ENCODE measurements at places on chromosomes 7 and 10.
A peak's percentile ranks its signal among the peaks of the same experiment; 100 is the strongest.

DNA sequence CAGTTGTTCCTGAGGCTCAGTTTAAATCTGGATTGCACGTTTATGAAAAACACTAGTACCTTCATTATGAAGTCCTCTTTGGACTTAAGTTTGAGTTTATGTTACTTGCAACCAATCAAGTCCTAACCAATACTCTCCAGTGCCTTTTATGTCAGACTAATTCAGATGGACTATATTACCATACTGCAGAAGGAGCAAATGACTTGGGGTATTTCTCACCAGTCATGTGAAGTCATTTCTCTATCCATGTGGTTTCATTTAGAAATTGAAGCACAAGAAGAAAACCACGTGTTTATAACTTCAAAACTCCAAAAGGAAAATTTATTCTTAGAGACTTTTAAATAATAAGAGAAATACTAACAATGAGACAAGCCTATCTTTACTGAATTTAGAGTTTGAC lies 201.6 kb downstream of the MBL2 start:
- DNase-seq, result no peak

- no peak for DNase-seq
Observed at GRCh38 chr10:15539262-15539661, 168.2 kb upstream of the FAM171A1 start.

DNA sequence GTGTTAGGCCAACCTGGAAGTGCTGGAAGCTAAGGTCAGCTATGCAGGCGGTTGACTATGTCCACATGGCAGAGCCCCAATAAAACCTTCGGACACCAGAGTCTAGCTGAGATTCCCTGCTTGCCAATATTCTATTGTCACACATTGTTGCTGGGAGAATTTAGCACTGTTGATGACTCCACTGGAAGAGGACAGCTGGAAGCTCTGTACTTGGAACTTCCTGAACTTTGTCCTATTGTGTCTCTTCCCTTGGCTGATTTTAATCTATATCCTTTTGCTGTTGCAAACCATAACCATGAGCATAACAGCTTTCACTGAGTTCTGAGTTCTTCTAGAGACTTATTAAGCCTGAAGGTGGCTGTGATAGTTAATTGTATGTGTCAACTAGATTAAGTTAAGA lies 12.0 kb downstream of the XRCC2 start:
- DNase-seq, result no peak

GRCh38 chr7:101363196-101363733 lies 590 bp downstream of the COL26A1 start:
- no peak for DNase-seq

- no peak for DNase-seq
Observed at GRCh38 chr10:95247200-95247880, 43.5 kb downstream of the PDLIM1 start.

DNA sequence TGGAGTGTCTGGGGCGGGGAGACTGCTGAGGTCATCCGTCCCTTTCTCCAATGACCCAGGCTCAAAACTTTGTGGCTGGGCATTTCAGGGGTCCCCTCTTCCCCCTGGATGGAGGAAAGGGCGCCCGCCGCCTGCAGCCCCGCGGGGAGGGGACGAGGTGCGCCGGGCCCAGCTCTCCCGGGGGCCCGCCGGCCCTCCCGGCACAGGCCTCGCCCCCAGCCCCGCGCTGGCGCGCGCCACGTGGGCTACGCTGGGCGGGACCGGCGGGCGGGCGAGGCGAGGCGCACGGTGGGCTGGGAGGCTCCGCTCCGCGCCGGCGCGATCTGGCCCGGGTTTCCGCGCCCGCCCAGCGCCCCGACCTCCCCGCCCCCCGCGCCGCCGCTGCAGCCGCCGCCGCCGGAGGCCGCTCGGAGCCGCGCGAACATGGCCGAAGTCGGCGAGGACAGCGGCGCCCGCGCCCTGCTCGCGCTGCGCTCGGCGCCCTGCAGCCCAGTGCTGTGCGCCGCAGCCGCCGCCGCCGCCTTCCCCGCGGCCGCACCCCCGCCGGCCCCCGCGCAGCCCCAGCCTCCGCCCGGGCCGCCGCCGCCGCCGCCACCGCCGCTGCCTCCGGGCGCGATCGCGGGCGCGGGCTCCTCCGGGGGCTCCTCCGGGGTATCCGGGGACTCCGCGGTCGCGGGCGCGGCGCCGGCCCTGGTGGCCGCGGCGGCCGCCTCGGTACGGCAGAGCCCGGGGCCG lies at the start of gene FOXK1:
Gene FOXK1, plus strand, starts transcription at position 410 of the 735 bp plus-strand sequence. Its CDS starts 14 bp downstream, at position 424.
- peak; percentile 71 for DNase-seq

GRCh38 chr10:110499796-110500514 lies 2.2 kb downstream of the DUSP5 start:
- DNase-seq, result no peak

DNA sequence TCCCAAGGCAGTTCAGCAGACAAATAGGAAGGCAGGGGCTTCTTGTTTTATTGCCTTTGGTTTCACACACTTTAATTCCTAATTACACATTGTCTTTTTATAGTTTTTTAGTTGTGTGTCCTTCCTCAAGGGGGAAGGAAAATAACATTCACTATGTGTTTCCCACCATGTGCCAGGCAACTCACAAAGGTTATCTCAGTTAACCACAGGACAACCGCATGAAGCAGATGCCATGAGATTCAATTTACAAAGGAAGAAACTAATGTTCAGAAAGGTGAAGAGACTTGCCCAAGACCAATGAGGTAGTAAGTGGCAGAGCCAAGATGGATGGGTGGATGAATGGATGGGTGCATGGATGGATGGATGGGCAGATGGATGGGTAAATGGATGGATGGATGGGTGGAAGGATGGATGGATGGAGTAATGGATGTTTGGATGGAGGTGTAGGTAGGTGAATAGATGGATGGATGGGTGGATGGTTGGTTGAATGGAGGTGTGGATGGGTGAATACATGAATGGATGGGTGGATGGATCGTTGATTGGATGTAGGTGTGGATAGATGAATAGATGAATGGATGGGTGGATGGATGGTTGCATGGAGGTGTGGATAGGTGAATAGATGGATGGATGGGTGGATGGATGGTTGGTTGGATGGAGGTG lies 77.9 kb downstream of the ARHGAP22 start:
- no peak for DNase-seq

DNA sequence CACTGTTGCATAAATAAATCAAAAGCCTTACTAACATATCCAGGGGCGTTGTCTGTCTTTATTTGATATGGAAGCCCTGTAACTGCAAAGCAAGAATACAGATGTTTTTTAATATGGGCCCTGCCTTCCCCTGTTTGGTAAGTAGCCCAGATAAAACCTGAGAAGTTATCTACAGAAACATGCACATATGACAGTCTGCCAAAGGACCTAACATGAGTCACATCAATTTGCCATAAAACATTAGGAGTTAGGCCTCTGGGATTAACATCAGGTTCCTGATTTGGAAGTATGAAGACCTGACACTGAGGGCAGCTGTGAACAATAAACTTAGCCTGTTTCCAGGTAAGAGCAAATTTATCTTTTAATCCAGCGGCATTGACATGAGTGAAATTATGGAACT lies 1588.8 kb downstream of the REEP3 start:
- DNase-seq, result no peak

GRCh38 chr7:128705891-128706333 lies 33.2 kb upstream of the CALU start:
- DNase-seq, result no peak

- DNase-seq, result no peak
Observed at GRCh38 chr7:117871401-117871777, 1.9 kb downstream of the CTTNBP2 start.

- no peak for DNase-seq
Observed at GRCh38 chr10:37856881-37857286, 526 bp downstream of the ZNF248 start.

- DNase-seq, result no peak
Observed at GRCh38 chr10:91551856-91552255, 81.0 kb downstream of the PPP1R3C start.

DNA sequence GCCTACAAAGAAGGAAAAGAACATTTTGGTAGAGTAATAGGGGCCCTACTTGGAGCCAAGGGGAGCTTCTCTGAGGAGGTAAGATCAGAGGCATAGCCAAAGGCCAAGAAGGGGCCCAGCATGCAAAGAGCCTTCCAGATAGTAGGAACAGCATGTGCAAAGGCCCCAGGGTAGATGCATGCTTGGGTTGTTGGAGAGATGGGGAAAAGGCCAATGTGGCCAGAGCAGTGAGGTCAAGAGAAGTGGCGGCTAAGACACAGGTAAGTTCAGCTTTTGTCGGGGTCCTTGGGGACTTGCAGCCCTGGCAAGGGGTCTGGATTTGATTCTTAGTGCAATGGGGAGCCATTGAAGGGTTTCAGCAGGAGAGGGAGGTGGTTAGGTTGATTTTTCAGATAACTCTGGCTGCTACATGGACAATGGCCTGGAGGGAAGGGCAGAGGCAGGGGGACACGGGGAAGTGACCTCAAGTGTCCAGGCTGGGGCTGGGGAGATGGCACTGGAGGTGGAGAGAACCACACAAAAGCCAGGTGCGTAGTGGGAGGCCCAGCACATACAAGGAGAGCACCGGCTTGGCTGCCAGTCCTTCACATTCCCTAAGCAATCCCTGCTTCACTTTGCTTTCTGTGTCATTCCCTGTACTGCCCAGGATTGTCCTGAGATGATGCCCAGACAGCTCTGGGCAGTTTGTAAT lies 16.5 kb downstream of the GRID1 start:
- DNase-seq, result no peak

DNA sequence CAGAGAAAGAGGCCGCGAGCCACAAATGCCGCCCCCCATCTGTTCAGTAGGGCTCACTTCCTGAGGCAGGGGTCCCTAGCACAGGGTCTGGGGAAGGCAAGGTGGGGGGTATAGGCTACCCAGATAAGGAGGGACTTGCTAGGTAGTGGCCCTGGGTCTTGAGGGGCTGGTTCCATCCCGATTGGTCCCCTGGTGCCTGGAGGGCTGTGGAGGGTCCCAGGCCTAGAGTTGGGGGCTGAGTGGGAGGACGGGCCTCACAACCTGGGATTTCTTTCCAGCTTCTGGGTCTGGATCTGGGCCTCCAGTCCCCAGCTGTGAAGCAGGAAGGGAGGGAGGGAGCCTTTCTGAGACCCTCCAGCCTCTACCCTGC lies 75.1 kb upstream of the EN2 start:
- DNase-seq, result no peak

DNA sequence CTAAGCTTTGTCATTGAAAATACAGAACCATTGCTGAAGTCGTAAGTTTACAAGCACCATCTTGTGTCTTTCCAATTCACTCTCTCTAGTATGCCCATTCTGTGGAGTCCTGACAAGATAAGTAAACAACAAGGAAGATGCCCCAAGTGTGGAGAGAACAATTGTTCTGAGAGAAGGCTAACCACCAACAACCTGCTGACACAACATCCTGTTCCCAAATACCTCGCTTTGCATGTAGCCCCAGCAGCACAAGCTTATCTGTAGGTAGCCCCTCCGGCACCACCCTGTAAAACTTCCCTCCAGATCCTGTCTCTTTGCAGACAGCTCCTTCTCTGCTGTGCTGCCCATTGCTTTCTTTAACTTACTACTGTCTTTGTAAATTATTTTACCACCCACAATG lies 233.3 kb upstream of the AOAH start:
- DNase-seq, result no peak

- no peak for DNase-seq
Observed at GRCh38 chr10:113445736-113446135, 107.1 kb upstream of the HABP2 start.

DNA sequence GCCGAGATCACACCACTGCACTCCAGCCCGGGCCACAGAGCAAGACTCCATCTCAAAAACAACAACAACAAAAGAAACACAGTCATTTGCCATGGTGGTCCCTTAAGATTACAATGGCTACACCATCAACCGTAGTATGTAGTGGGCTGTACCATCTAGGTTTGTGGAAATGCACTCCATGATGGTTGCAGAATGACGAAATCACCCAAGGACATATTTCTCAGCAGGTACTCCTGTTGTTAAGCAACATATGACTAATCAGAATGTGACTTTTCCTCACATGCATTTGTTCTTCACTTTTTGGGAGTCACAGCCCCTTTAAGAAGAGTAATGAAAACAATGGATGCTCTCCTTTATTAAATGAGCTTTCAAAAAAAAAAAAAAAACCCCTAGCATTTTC lies 11.0 kb downstream of the SVIL start:
- DNase-seq, result no peak

- no peak for DNase-seq
Observed at GRCh38 chr10:1043532-1043995, 5.4 kb downstream of the IDI1 start.

DNA sequence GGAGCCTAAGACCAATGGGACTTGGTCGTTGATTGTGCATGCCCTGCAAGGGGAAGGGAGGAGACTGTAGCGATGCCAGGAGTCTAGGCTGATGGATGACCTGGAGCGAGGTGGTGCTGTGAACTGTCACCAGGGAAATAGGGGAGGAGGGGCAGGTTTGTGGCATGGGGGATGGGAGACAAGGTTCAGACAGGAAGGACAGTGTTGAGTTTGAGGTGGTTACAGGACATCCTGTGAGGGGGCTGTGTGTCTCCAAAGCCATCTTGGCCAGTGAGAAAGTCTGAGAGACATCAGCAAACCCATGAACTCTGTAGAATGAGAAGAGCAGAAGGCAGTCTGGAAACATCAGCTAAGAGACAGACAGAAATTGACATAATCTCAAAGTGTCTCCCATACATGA lies 38.5 kb upstream of the KDM7A start:
- no peak for DNase-seq

DNA sequence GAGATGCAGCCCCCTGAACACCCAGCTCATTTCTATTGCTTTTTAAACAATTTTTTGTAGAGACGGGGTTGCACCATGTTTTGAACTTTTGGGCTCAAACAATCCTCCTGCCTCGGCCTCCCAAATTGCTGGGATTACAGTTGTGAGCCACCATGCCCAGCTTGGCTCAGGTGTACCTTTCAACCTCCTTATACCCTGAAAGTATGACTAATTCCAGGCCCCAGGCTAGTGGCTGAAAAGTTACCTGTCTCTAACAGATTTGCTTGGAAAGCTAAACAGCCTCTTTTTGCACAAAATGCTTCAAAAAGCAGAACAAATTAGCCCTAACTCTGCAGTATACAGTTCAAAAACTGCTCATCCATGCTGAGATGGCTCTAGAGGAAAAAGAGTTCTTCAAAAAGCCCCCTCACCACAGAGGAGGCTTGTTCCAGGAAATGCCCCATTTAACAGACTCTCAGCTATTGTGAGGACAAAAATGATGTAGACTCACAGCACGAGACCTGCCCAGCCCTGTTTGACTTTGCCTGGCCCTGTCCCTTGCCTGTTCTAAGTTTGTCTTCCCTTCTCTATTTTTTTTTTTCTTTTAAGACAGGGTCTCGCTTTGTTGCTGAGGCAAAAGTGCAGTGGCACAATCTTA lies 13.4 kb upstream of the AP1S1 start:
- no peak for DNase-seq
